ENCODE measurements at places on chromosomes 6 and 20.

- DNase-seq = no peak
Measured at GRCh38 chr6:137928286-137928685, 61.2 kb downstream of the TNFAIP3 start.

DNA sequence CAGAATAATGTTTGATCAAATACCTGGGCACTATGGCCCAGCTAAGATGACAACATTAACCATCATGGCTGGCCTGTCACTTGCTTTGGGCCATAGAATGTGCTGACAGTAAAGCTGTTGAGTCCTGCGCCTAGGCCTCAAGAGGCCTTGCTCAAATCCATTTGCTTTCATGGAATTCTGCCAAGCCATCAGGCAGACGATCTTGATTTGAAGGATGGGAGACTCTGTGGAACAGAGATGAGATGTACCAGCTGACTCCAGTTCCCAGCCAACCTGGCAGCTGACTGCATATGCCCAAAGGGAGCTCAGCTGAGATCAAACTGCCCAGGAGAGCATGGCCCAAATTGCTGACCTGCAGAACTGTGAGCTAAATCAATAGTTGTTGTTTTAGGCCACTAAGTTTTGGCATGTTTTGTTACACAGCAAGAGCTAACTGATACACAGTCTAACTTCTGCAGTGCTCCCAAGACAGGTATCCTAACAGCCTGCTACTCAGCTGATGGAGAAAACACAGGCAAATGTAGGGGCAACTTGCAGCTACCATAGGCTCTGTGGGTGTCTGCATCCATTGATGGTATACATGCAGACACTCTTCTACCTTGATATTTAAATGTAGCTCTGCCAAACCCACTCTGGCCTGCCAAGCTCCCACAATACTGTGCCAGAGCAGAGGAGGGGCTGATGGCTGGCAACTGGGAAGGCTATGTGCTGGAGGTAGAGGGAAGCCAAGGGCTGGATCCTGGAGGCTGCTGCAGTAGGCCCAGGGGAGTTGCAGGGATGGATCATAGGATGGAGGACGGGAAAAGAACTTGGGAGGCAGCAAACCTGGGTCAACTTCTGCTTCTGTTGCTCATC is 55.2 kb upstream of the RNF24 start:
- no peak for DNase-seq

DNA sequence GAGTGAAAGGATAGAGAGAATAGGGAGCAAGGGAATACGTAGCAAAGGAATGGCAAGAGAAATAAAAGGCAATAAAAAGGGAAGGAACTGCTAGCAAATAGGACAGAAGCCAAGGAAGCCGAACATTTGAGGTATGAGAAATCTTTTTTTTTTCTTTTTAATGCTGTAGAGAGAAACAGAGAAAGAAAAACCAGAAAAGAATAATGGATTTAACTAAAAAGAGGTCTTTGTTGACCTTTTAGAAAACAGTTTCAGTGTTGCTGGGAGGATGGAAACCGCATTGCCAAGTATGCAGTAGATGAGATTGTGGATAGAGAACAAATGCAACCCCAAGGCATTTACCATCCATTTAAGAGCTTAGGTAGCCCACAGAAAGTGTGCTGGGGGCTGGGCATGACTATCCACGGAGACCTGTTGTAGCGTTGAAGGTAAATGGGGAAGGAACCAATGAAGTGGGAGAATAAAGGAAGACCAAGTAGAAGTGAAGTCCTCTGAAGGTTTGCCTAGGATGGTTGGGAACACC is 23.3 kb upstream of the C6orf62 start:
- no peak for DNase-seq

- DNase-seq = peak; percentile 96
Measured at GRCh38 chr20:38143646-38144554, 21.2 kb downstream of the TGM2 start.

GRCh38 chr20:38152621-38153221 is 12.3 kb downstream of the TGM2 start:
- DNase-seq = peak; percentile 82

GRCh38 chr6:75438442-75439116 is 55.0 kb downstream of the FILIP1 start:
- no peak for DNase-seq

GRCh38 chr6:74041420-74041819 is 345.4 kb downstream of the CD109 start:
- DNase-seq = no peak

DNA sequence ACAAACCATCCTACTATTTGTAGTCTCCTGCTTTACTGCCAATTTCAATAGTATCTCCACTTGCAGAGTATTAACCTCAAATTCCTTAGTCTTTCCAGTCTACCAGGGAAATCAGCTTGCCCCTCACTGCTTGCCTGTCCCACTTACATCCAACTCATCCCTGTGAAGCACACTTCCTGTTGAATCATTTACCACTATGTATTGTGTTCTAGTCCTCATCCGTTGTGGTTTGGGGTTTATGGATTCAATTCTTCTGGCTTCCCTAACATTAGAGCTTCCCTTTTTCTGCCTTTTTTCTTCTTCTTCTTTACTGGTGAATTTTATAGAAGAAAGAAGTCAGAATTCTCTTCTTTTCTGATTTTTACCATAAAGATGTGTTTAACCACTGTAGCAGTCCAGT is 5.1 kb upstream of the TXLNB start:
- DNase-seq = peak; percentile 5

GRCh38 chr6:35757456-35758123 is 18.8 kb upstream of the CLPSL2 start:
- peak; percentile 21 for DNase-seq

- no peak for DNase-seq
Measured at GRCh38 chr6:157063176-157063905, 260.0 kb downstream of the TMEM242 start.

- DNase-seq = no peak
Measured at GRCh38 chr20:21836346-21836745, 130.9 kb downstream of the PAX1 start.

GRCh38 chr6:41976794-41977484 is 35.3 kb upstream of the CCND3 start:
- no peak for DNase-seq

DNA sequence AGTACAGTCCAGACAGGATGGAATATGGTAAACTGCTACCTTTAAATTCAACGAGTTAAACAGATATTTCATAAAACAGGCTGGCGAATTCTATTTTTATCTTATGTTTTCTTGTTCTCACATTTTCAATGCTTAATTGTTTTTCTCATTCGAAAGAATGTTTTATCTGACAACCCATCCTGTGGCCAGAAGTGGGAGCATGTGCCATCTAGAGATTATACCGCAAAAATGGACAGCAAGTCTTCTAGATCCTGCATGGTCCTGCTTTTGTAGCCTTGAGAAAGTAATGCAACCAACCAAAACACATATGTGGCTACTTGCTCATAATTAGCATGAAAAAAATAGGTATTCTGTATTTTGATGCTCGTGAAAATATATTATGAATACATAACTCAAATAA is 30.7 kb downstream of the TUBB2B start:
- DNase-seq = no peak

DNA sequence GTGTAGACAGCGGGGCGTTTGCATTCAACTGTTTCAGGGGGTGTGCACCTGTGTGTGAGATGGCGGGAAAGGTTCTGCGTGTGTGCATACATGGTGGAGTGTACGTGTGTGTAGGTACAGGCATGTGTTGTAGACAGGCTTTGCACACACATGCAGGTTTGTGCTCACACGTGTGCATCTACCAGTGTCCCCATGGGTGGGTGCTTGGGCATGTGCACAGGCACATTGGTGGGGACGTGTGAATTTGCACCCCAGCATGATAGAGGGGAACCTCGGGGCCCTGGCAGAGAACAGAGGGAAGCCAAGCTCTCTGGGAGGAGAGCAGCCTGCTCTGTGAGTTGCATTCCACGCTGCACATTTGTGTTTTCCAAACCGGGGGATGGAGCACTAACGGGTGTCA is 250.2 kb downstream of the PREX1 start:
- no peak for DNase-seq

Data from SW480 (cell line).